ENCODE measurements at places on chromosomes 2 and 18.
A peak's percentile ranks its signal among the peaks of the same experiment; 100 is the strongest.

DNA sequence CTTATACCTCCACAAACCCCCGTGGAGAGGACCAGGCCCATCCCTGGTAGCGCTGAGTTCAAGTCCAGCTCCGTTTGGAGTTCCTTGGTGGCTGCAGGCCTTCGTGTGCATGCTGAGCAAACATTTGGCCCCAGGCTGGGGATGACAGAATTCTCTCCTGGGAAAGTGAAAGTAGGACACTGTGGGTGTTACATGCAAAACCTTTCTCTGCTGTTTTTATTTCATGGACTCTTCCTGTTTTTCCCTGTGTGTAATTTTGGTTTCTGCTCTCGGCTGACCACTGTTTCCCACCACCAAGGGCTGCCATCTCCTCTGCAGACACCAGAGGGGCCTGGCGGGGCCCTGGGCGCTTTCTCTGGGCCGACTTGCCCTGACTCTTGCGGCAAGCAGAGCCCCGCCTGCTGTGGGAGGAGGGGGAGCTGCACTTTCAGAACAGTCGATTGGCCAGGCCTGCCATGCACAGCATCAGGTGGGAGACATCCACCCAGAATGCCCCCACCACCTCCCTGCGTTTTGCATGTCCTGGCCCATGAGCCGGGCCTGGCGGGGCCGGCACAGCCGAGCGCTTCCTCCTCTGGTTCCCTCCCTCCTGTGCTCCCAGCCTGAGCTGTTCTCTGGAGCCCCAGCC is 102.4 kb downstream of the CABLES1 start:
- no peak for DNase-seq

GRCh38 chr2:139031722-139032121 is 251.5 kb upstream of the NXPH2 start:
- no peak for DNase-seq

DNA sequence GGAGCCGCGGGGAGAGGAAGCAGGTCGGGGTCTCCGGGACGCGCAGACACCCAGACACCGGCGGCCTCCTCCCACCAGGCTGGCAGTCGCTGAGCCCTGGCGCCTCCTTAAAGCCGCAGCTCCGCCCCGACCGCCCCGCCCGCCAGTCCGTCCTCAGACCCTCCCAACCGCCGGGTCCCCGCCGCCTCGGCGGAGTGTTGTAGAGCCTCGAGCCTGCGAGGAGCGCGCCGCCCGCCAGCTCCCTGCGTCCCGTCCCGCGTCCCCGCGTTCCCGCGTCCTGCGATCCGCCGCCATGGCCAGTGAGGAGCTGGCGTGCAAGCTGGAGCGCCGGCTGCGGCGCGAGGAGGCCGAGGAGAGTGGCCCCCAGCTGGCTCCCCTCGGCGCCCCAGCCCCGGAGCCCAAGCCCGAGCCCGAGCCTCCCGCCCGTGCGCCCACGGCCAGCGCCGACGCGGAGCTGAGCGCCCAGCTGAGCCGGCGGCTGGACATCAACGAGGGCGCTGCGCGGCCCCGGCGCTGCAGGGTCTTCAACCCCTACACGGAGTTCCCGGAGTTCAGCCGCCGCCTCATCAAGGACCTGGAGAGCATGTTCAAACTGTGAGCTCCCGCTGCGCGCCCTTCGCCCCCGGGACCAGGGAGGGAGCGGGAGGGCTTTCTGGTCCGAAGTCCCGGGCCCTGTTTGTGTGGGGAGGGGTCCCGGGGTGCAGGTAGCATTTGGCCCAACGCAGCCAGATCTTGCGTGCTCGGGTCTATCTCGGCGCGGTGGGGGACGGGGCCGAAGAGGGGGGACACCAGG is at the start of gene EFHD1:
Gene EFHD1, plus strand, starts transcription at position 192 of the 793 bp plus-strand sequence. Its CDS starts 101 bp downstream, at position 293.
- peak; percentile 26 for DNase-seq

GRCh38 chr2:113228991-113229716 is 49.6 kb downstream of the PAX8 start:
- DNase-seq, result no peak

DNA sequence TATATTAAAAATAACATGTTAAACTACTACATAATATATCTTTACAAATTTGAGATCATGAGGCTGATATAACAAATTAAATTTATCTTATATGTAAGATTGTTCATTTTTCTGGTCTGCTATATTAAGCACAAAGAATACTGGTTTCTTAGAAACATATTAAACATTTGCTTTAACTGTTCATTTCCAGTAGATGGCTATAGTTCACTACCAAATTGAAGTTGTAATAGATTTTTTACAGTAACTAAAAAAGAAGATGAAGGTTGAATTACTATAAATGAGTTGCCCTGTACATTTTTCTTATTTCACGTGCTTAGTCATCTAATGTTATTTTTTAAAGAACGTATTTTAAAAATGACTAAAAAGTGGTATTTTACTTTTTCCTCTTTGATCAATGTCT is 57.0 kb downstream of the ZNF407 start:
- DNase-seq, result no peak

GRCh38 chr2:236703906-236704305 is 134.3 kb downstream of the ACKR3 start:
- DNase-seq, result no peak
